ENCODE measurements at places on chromosomes 16 and 17.

- no peak for DNase-seq
Observed at GRCh38 chr17:82321947-82322466, 4.6 kb upstream of the CD7 start.

DNA sequence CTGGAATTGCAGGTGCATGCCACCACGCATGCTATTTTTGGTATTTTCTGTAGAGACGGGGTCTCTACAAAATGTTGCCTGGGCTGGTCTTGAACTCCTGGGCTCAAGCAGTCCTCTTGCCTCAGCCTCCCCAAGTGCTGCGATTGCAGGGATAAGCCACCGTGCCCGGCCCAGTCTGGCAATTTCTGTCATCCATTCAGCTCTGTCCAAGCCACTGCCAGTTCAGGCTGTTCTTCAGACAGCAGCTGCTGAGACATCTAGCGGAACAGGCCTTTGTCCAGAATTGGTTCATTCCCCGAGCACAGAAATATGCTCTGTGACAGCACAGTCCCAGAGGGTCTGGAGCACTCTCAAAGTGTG is 5.4 kb downstream of the SLC47A1 start:
- no peak for DNase-seq

DNA sequence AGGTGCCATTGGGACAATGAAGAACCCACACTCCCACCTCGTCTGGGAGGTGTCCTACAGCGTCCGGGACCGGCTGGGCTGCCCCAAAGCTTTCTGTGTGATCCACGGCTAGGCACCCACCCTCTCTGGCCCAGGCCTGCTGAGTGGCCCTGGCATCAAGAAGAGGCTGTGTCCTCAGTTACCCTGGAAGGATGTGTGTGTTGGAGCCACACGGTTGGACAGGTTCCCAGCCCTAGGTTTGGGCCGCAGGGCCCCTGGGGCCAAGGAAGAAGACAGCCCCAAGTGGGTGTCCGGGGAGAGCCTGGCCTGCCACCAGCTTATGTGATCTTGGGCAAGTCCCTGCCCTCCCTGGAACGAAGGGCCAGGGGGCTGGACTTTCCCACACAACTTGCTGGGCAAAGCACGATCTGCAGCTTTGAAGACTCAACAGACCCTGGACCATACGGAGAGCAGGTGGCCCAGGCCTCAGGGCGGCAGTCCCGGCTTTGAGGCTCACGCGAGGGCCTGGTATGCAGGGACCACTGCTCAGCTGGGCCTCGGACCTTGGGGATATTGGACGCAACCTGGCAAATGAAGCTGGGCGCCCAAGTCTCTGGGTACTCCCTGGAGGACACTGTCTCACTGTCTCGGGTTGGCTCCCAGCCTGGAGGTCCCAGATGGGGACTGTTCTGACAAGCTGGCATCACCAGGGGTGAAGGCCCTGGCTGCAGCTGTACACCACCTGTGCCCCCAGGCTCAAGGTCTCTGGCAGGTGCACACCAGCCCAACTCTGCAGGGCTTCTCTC is 17.5 kb downstream of the MYBBP1A start:
- DNase-seq, result no peak

GRCh38 chr17:77316191-77316641 is 175.4 kb downstream of the SEC14L1 start:
- no peak for DNase-seq

DNA sequence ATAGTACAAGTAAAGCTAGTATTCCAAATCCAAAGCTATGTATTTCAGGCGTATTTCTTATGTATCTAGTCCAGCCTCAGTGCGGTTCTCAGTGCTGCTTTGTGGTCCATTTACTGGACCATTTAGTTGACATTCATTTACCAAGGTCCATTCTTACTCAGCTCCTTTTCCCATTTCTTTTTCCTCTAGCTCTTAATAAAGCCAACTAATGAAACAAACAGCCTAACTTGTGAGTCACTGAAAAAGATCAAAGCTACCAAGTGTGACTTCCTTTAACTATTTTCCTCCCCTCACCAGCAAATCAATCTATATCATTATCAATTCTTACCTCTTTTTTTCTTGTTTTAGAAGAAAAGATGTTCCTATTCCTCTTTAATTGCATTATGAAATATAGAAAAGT is 64.0 kb downstream of the CYB561 start:
- DNase-seq, result no peak

GRCh38 chr17:48577946-48578615 is at the start of gene HOXB4:
TSS of gene HOXB4 (minus strand) at chr17:48578350. CDS start at chr17:48578319, 31 bp downstream.
- no peak for DNase-seq

DNA sequence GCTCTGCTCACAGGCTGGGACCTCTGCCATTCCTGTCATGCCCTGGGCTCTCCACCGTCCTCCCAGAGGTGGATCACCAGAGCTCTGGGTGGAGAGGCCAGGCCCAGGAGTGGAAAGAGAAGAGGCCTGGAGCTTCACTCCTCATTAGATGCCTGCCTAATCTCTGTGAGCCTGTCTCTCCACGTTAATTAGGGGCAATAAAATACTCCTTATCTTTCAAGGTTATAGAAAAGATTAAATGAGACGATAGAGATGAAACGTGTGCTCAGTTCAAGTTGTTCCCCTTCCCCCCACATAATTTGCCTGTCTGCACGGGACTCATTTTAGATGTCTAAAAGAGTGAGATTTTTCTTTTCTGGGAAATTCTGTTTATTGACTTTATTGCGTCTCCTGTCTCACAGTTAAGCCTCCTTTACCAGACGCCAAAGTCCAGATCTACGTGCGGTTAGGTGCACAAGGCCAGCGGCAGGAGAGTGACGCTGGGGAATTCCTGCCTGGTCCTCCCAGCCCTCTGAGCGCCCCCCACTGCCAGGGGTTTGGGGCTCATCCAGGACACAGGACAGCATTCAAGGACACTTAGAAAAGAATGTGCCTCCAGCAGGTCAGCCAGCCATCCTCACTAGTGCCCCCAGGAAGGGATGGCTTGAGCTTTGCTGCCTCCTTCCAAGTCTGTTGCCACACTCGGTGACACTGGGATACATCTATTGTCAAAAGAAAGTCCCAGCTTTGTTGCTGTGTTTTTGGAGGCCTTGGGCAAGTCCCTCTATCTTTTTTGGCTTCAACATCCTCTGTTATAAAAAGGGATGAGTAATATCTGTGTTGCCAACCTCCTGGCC is 42.3 kb downstream of the TBX4 start:
- no peak for DNase-seq

GRCh38 chr17:60403962-60404361 is 12.0 kb upstream of the USP32 start:
- no peak for DNase-seq

All from HEK293T (cell line).